ENCODE measurements at places on chromosomes 11 and 22.

DNA sequence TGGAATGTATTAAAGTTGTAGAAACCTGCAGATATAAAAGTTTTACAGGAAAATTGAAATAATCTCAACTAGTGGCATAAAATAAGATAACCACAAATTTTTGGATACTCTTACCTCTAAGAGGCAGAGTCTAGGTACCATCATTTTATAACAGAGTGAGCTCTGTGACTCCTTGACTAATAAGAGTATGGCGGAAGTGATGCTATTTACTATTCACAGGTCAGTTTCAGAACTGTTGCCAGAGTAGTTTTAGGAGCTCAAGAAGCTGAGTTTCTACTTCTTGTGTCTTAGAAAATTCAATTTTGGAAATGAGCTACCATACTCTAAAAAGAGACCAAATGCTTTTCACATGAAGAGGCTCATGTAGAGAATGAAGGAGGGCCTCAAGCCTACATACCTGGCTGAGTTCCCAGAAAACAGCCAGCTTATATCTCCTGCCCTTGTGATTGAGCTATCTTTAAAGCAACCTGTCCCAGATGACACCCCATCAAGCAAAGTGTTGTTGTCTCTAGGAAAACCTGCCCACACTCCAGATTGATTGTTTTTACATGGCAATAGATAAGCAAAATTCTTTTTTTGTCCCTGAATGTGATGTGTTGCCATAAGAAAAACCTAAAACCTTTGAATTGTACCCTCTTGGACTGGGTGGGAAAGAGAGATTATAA is 712.8 kb upstream of the CNTN5 start:
- DNase-seq: no peak

DNA sequence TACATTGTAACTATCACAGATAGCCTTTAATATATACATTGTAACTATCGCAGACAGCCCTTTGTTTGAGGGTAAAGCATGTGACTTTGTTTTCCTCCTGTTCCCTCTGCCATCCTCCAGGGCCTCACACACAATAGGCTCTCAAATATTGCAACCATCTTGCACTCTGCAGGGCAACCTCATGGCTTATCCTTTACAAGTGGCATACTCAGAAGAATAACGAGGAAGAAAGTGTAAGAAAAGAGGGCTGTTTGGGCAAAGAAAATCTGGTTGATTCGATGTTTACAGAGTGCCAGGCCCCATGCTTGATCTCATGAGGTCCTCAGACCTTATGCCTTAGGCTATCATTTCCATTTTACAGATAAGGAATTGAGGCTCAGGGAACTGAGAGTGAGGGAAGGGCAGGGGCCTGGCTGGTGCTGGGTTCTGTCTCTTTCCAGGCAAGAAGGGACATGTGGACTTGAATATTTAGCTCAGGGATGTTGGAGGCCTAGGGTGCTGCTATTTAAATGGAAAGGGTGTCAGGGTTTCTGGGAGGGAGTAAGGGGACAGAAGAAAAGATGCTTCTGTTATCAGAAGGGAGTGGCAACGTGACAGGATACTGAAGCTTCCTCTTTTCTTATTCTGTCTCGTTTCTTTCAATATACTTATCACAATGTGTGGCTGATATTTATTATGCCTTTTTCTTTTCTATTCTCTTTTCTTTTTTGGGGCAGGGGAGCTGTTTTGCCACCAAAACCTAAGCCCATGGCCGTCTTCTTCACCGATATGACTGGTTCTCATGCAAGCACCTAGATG is 1.1 kb upstream of the SAMM50 start:
- DNase-seq: no peak

DNA sequence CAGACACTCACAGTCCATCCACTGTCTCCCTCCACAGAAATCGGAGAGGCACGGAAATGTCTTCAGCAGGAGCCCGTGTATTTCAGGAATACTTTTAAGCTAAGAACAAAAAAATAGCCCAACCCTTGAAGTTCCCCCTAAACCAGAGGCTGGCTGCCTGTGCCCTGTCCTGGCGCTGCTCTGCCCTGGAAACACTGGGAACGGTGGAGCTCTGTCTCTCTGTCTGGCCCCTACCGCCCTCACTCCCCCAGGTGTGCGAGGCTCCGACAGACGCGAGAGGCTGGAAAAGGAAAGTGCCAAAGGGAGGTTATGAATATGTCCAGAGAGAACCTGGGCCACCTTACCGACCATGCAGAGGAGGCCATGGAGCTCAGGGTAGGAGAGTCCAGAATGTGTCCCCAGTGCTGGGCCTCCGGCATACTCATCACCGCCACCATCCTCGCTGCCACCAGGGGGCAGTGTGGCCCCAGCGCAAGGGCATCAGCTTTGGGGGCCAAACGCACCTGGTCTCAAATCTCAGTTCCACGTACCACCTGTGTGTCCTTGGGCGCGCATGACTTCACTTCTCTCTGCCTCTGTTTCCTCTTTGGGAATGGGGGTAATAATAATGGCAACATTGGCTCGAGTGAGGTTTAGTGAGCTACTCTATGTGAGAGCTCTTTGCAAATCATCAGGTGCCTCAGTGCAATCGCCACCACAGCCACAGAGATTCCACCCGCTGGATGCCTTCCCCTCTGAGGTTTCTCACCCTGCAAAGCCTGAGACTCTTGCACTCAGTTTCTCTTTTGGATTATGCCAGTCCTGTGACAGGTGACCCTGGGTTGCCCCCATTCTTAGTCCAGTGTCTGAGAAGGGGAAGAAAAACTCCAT is 10.4 kb upstream of the SLCO2B1 start:
- no peak for DNase-seq

GRCh38 chr11:14905104-14906033 is 13.3 kb upstream of the CYP2R1 start:
- DNase-seq: no peak

GRCh38 chr22:39814899-39815298 is 78.7 kb downstream of the ENTHD1 start:
- DNase-seq: no peak

DNA sequence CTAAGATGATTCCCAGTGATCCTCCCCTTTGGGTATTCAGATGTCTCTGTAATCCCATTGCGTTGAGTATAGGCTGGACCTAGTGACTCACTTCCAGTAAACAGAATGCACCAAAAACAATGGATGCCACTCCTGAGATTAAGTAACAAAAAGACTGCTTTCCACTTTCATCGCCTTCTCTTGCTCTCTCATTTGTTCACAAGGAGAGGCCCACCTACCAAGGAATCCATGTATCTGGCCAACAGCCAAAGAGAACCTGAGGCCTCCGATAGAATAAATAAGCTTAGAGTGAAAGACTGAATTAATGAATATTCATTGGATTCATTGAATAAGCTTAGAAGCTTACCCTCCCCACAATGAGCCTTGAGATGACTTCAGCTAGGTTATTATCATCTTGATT is 454.6 kb downstream of the KCNA4 start:
- no peak for DNase-seq
